ENCODE measurements at places on chromosomes 6 and 20.

GRCh38 chr6:163745536-163746400, 331.2 kb downstream of the QKI start:
- DNase-seq, result peak; percentile 99

GRCh38 chr6:2196079-2196679, 49.2 kb downstream of the GMDS start:
- DNase-seq, result peak; percentile 52

GRCh38 chr20:45341579-45341938, 6.7 kb downstream of the SDC4 start:
- DNase-seq, result no peak

GRCh38 chr6:73695619-73696421, at the start of gene CD109:
CD109 (plus strand) TSS chr6:73696203; CDS start chr6:73696216, 13 bp downstream.
- peak; percentile 77 for DNase-seq

DNA sequence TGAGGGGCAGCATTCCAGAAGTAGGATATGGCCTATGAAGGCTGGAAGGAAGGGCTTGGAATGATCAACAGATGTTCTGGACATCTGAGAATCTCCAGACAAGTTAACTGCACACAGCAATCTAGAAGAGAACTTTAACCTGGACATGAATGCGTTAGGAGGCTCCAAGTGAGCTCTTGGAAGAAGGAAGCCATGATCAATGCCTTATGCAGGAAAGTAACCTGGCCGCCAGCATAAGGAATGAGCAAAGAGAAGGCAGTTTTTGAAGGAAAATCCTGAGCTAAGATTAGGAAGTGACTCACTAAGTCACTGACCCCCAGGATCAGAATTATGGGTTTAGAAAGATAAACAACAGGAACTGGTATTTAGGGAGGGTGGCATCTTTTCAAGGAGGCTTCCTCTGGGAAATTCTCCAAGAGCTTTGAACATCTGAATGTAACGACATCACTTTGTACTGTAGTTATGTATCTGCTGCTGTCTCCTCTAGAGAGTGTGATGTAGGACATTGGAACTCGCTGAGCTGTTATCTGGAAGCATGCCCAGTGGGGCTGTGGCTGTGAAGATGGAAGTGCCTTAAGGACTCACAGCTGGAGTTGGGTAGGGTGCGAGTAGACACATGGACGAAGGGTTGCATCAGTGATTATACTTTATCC, 236.8 kb downstream of the PACRG start:
- DNase-seq, result peak; percentile 100

GRCh38 chr6:128302942-128303341, 217.5 kb downstream of the PTPRK start:
- no peak for DNase-seq

GRCh38 chr6:119323478-119323877, 26.1 kb downstream of the MAN1A1 start:
- DNase-seq, result no peak

GRCh38 chr20:47663354-47664067, 121.8 kb downstream of the SULF2 start:
- peak; percentile 76 for DNase-seq

DNA sequence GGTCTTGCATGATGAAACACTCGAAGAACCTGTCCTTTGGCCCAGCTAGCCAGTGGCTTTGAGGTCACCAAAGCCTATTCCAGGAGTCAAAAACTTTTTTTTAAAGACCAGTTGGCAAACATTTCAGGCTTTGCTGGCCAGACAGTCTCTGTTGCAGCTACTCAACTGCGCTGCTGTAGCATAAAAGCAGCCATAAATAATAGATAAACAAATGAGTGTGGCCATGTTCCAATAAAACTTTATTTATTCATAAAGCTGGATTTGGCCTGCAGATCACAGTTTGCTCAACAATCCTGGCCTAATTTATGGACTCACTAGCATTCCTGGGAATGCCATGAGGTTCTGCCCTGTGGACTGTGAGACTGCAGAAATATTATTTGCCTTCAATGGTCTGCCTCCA, 68.8 kb upstream of the LTV1 start:
- DNase-seq, result no peak

DNA sequence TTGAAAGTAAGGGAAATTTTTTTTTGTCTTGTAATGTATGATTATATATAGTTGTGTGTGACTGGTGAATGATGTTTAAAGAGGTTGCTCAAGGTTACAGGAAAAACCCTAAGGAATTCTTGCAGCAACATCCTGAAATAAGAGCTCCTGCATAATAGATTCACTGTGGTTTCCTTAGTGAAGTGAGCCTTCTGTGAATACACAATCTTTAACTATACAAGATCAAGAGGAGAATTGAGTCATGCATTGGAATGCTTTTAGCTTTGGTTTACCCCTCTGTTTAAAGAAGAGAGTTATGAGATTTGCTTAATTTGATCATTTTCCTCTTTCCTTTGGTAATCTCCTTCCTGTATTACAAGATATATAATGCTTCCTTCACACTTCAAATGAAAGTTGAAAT, 141.6 kb upstream of the EYA4 start:
- DNase-seq, result peak; percentile 34

GRCh38 chr20:45589725-45590124, 10.6 kb upstream of the WFDC8 start:
- no peak for DNase-seq
